GM23338 (cell line): ENCODE measurements at places on chromosomes 16 and 17.

DNA sequence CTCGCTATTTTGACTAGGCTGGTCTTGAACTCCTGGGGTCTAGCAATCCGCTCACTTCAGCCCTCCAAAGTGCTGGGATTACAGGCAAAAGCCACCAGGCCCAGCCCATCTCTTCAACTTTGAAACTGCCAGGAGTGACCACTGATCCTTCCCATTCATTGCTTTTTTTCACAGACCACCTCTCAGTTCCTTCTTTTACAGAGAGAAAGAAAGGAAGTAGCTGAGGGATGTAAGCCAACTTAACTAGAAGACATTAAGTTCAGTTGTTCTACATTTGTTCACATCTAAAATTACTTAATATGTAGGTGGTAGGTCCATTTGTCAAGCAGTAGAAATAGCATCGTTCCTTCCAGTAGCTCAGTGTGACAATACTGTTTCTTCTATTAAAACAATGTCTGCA is 219.8 kb downstream of the STX8 start:
- no peak for DNase-seq

DNA sequence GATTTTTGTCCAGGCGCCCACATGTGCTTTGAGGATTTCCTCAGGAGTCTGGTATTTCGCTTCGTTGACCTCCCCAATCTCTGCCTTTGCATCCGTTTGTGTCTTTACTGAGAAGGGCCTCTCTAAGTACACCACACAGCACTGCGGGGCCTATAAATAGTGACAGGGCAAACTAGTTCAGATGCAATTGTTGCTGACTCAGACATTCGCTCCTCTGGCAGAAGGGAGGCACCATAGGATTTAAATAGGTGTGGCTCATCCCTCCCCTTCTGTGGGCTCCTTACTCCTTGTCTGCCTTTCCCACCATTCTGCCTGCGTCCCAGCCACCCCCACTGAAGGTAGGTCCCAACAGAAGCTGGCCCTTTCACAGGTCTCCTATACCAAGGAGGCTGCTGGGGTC is 192.3 kb downstream of the SHISA9 start:
- peak; percentile 51 for DNase-seq

- no peak for DNase-seq
Observed at GRCh38 chr16:20147091-20147490, 73.4 kb upstream of the GPR139 start.

DNA sequence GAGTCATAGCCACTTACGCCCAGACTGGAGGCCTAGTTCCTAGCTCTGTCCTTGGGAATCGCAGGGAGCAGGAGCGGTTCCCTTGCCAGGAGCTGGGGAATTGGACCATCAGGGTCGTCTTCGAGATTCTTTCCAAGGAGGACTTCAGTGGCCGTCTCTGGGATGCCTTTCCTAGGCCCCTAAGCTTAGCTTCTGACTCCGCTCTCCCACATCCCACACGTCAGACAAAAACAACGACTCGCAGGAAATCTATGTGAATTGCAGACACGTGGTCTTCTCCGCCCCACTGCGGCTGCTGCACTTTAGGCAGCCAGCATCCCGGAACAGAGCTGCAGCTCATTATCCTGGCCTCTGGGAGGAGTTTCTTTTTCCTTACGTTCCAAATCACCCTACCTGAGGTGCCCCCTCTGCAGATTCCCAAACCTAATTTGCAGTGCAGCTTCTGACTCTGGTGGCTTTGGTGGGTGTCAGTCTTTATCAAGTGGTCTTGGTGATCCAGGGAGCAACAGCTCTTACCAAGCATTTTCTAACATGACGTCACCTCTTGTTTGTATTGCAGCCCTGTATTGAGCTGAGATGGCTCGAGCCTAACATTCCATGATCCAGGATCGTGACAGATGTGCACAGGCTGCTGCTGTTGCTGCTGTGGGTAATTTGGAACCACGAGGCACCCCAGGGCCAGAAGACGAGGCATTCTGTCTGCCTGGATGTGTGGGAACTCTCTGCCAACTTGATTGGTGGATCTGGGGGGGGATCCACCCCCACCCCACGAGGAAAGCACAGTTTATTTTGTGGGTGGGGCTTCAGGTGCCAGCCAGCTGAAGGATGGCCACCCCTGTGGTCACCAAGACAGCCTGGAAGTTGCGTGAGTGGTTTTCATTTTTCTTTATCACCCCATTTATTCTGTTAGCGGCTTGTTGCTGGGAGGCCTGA is 1.1 kb downstream of the KATNB1 start:
- DNase-seq = peak; percentile 73

GRCh38 chr17:42531455-42532354 is 4.3 kb upstream of the NAGLU start:
- peak; percentile 80 for DNase-seq

DNA sequence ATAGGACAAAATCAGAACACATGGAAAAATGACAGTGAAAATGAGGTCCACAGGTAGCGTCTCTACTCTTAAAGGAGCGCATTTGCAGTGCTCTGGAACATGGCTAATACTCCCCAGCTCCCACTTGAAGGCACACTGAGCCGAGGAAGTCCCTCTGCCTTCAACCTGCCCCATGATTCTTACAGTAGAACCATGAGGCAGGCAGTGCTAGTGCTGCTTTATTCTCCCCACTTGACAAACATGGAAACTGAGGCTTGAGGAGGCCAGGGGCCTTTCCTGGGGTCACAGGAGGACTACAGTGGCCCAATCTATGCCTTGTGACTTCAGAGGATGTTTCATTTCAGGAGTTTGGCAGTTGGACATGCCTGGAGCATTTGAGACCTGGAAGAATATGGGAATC is 244.1 kb upstream of the MAF start:
- no peak for DNase-seq

DNA sequence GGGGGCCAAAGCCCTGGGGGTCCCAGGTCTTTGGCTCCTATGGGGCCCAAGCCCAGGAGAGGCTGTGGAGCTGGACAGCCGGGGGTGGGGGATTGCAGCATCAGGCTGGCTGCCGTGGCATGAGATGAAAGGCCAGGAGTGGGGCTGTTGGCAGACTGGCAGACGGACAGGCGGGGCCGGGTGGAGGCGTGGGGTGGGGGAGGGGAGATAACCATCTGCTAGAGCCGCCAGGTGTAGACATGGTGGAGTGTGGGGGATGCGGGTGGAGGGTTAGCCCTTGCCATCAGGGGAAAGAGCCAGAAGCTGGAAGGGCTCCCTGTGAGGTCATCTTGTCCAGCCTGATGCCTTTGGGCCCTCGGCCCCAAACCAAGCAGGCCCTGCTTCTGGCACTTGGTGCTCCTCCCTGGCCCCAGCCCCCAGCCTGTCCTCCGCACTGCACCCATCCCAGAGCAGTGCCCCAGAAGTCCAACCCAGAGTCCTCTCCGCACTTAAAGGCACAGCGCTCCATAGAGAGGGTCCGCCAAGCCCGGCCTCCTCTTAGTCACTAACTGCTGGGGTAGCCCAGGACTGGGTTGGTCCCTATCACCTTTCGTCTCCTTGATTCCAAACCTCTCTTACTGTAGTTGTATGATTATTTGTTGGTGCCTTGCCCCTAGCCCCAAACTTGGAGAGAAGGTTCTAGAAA is 33.3 kb upstream of the DLX4 start:
- DNase-seq = peak; percentile 20

DNA sequence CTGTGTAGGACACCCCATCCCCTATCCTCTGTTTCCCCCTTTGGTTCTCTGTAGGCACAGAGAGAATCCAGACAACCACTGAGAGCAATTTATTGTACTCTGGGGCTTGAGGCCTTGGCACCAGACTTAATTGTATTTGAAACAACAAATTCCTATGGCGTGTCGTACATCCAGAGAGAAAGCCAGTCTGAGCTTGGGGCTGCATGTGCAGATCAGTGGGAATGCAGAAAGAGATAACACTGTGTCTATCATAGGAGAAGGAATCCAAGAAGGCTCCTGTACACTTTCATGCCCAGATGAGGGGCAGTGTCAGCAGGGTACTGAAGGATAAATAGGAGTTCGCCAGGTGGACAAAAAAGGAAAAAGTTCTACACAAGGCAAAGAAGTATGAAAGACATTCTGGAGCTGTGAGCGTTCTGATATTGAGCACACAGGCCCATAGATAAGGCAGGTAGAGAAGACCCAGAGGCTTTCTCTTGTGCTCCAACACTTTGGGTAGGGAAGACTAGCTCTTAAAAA is 22.0 kb upstream of the IL4R start:
- no peak for DNase-seq

DNA sequence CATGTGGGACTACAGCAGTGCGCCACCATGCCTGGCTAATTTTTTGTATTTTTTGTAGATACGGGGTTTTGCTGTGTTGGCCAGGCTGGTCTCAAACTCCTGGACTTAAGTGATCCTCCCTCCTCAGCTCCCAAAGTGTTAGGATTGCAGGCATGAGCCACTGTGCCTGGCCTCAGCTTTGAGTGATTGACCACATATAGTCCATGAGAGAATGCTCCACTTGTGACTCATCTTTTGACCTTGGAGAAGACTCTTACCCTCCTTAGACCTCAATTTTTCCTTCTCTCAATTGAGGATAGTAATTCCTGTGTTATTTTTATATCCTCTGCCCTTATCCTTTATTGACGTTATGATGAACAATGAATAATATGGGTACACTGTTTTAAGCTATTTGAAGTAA is 30.9 kb upstream of the DUSP14 start:
- no peak for DNase-seq

DNA sequence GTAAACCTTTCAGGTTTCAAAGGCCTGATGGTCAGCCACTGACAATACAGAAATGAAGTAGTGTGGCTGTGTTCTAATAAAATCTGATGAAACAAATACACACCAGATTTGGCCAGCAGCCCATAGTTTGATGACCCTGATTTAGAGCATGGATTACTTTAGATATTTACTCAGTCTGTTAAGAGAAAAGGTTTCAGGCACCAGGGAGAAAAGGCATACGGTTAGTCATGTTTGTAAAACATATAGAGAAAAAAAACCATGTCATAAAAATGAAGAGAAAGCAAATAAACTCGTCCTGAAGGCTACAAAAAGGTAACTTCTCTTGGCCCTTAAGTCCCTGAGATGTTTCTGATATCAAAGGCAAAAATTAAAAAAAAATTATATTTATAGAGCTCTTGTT is 112.1 kb downstream of the ADAMTS18 start:
- no peak for DNase-seq

GRCh38 chr17:17606416-17607000 is 15.0 kb upstream of the PEMT start:
- no peak for DNase-seq

GRCh38 chr16:75263963-75264445 is 12.6 kb upstream of the BCAR1 start:
- DNase-seq = no peak

DNA sequence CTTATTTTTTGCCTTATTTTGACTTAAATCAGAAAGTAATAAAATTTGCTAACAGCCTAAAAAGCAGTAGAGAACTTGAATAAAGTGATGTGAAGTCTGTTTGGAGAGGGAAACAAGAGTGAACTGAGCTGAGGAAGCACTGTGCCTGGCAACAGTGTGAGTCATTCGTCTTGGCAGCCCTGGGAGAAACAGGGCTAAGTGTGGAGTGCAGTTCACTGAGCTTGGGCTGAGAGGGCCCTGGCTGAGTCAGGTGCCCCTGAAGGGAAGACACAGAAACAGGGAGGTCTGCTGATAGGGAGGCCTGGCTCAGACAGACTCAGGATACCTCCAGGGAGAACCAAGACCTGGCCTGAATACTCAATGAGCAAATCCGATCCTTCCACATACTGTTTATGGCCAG is 132.1 kb downstream of the HS3ST4 start:
- DNase-seq = no peak

DNA sequence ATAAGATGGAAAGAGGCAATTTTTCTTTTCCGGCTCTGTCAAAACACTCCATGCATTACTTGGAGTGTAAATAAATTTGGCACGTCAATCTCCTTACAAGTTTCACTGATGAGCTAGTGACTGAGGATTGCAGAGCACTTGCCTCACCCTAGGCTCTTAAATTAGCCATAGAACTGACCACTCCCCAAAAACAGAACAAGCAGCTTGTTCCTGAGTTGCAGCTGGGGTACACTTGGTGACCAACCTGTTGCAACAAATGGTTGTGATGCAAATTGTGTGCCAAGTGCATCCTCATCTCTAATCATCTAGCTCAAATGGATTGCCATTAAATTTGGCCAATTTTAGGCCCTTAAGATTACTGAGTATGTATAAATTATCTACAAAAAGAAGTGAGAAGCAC is 67.0 kb downstream of the CACNG1 start:
- no peak for DNase-seq

DNA sequence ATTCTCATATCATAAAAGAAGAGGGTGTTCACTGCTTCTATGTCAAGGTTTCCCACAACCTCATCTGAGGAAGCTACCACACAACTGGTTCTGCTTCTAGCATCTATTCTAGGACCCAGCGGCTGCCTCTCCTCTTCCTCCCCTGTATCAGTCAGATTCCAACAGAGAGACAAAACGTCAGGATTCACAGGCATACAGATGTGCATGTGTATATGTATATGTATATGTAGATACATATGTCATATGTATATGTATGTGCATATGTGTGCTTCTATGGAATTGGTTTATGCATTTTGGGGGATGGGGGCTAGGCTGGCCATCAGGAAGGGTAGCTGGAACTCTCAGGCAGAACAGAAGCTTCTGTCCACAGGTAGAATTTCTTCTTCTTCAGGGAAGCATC is 37.4 kb upstream of the NLRP1 start:
- DNase-seq = no peak

- no peak for DNase-seq
Observed at GRCh38 chr16:66289051-66289680, 77.3 kb upstream of the CDH5 start.

GRCh38 chr16:67392301-67393059 is 818 bp downstream of the TPPP3 start:
- DNase-seq = no peak

DNA sequence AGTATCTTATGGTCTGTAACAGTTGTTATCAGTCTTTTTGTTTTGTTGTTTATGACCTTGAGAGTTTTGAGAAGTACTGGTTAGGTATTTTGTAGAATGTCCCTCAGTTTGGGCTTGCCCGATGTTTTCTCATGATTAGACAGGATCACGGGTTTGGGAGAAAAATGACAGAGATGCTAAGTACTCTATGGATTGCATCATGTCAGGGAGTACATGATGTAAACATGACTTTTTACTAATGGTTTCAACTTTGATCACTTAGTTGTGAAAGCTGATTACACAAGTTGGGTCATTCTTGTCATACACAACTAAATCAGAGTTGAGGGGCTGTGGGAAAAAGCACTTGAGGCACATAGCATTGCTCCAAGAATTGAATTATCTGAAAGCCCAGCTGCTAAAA is 94.7 kb upstream of the SIAH1 start:
- no peak for DNase-seq

DNA sequence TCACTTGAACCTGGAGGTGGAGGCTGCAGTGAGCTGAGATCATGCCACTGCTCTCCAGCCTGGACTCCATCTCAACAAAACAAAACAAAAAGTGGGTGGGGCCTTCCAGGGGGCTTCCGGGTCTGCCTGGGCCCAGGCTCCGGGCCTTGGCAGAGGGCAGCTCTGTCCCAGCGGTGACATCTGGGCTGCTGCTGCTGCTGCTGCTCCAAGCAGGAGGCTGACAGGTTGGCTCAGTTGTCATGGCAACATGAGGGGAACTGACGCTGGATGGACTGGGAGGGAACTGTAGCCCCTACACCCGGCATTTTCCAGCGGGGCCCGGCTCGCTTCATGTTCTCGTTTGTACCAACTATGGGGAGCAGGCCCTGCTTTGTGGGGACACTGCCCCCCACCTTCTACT is 4.0 kb downstream of the BAIAP3 start:
- peak; percentile 62 for DNase-seq

GRCh38 chr17:47687748-47688147 is 6.2 kb upstream of the TBKBP1 start:
- peak; percentile 61 for DNase-seq
